Left renal pelvis (tissue), 4 donors: ENCODE measurements at places on chromosomes 4 and X. TPM values are rescaled to one million over a fixed set of nuclear protein-coding genes. Genes with fewer than 3 reads are reported as not detected.

- DNase-seq = no peak
These were observed 30.8 kb upstream of the PLA2G12A start for GRCh38 chr4:109760682-109761081.

- DNase-seq = no peak
These were observed 66.4 kb downstream of the DIPK2B start for GRCh38 chrX:45134315-45134731.

DNA sequence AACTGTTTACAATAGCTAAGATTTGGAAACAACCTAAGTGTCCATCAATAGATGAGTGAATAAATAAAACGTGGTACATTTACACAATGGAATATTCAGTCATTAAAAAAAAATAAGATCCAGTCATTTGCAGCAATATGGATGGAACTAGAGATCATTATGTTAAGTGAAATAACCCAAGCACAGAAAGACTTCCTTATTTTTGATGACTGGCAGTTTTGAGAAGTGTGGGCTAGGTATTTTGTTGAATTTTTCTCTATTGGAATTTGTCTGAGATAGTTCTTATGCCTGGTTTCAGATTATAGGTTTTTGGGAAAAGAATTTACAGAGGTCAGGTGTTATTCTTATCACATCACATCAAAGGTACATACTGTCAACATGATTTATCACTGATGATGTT is 293.8 kb upstream of the ARSJ start:
- no peak for DNase-seq

GRCh38 chr4:15012017-15012788 is 9.9 kb downstream of the CPEB2 start:
- DNase-seq = no peak

GRCh38 chrX:281166-281999 is at the start of gene PLCXD1:
Gene PLCXD1, plus strand, starts transcription at chrX:281381. Its CDS starts 2,807 bp downstream, at chrX:284188.
- no peak for DNase-seq

DNA sequence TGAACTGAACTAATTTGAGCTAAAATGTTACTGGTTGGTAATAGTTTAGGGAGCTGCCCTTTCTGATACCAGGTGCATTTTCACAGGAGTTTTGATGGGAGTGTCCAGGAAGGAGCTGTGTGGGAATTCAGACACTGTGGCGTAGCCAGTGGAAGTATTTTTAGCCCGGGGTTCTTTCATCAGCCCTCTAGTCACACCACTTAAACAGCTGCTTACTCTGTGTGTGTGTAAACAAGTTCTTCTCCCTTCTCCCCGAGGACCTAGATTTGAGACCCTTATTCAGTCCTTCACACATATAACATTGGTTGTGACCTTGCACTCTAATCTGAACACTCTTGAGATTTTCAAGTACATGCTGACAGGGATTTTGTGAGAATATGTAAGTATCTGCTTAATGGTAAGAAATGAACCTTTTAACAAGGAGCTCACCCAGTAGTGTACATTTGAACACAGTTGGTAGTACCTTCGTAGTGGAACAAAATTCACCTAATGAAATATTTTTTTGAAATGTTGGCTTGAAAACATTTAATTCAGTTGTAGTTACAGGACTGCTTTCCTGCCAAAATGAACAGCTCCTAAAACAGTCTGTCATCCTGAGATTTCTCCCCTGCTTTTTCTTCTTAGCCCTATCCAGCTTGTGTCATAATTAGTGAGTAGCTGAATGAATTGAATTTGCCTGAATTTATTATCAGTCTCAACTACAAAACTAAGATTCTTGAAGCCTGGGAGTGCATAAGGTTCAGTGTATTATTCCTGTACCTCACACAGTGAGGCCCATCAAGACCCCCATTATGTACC is 61.8 kb downstream of the BMPR1B start:
- no peak for DNase-seq

- no peak for DNase-seq
These were observed 58.0 kb downstream of the FGF16 start for GRCh38 chrX:77505227-77505626.

- DNase-seq = no peak
These were observed 125.8 kb downstream of the EDA start for GRCh38 chrX:69741721-69742120.

HMX1 gene
- not detected for polyA plus RNA-seq

SLC10A4 gene
- polyA plus RNA-seq = 2.3 TPM

TMSB15A gene
- polyA plus RNA-seq = 56.7 TPM

ABLIM2 gene
- 1.8 TPM for polyA plus RNA-seq

IL1RAPL1 gene
- polyA plus RNA-seq = 2.2 TPM

MSN gene
- 251 TPM for polyA plus RNA-seq

HNRNPD gene
- 452 TPM for polyA plus RNA-seq
